ENCODE measurements at places on chromosomes 12 and 14.

DNA sequence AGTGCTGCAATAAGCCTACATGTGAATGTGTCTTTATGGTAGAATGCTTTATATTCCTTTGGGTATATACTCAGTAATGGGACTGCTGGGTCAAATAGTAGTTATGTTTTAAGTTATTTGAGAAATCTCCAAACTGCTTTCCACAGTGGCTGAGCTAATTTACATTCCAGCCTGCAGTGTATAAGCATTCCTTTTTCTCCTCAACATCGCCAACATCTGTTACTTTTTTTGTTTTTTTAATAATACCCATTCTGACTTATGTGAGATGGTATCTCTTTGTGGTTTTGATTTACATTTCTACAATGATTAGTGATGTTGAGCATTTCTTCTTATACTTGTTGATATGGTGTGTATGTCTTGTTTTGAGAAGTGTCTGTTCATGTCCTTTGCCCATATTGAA, 1186.2 kb downstream of the BCL11B start:
- no peak for DNase-seq

DNA sequence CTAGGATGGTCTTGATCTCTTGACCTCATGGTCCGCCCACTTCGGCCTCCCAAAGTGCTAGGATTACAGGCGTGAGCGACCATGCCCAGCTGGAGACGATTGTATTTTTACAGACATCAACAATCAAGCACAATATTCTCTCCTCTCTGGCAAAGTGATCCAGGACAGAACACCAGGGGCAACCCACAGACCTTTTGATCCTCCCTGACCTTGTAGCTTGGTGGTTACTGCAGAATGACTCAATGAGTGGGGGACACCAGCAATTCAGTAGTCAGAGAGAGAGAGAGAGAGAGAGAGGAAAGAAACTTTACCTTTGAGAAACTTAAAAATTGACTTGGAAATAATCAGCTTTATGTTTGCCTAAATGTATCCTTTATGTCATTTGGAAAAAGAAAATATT, 51.2 kb downstream of the DRAM1 start:
- no peak for DNase-seq

DNA sequence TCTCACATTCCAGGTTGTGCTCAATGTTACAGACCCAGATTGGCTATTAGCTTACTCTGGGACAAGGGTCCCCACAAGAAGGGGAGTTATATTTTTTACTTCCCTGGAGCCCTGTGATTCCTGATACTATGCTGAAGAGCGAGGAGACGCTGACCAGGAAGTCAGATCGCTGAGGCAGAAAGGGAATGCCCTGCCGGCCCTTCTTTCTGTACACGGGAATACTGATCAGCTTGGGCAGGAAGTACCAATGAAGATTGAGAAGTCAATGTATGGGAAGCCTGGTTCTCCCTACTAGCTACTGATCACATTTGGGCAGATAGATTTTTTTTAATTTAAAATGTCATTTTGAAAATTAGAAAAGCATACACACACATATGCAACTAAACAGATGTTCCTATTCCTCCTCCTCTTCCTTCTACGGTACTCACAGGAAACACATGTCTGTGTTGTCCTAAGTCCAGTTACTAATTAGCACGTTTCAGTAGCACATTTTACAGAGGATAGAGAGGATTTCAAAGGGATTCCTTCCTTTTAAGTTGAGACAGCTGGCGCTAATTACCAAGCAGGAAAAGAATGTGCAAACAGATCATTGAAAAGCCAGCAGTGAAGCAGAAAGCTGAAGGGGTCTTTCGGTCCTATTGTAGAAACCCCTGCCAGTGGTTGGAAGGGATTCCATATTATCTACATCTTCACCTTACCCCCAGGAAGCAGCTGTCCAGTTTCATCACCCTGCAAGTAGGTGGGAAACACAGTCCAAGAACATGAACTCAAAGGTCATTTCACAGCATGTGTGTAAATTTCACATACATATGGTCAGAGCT, 292.4 kb downstream of the DUSP6 start:
- no peak for DNase-seq

- no peak for DNase-seq
Observed at GRCh38 chr14:93431036-93431670, 414 bp downstream of the UNC79 start.

DNA sequence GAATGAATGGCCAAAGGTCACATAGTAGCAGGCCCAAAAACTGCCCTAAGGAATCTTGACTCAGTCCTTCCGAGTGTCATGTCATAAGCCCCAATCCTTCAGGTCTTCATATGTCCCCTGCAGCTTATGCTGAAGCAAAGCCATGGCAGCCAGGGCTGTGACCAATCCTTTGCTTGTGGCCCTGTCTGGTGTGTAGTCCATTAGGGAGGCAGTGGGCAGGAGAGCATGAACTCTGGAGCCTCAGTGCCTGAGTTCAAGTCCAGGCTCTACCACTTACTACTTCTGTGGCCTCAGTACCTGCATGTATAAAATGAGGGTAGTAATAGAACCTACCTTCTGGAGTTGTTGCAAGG, 20.3 kb downstream of the PLEKHG3 start:
- DNase-seq, result no peak

- no peak for DNase-seq
Observed at GRCh38 chr14:72023128-72024042, 91.2 kb downstream of the RGS6 start.

- DNase-seq, result no peak
Observed at GRCh38 chr12:125136702-125137101, 71.5 kb downstream of the AACS start.

DNA sequence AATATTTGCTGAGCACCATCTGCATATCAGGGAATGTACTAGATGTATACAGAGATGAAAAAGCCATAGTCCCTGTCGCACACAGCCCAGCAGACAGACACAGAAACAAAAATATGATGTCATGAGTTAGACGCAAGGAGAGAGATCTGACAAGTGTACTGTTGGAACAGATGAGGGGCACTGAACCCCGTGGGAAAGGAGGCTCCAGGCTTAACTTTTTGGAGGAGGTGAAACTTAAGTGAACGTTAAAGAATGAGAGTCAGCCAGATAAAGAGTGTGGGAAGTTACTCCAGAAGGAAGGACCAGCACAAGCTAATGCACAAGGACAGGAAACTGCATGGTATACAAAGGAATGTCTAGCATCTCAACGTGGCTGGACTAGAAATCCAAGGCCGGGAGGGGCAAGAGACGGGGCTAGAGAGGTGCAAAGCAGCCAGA, 2.5 kb upstream of the ACTN1 start:
- DNase-seq, result no peak

DNA sequence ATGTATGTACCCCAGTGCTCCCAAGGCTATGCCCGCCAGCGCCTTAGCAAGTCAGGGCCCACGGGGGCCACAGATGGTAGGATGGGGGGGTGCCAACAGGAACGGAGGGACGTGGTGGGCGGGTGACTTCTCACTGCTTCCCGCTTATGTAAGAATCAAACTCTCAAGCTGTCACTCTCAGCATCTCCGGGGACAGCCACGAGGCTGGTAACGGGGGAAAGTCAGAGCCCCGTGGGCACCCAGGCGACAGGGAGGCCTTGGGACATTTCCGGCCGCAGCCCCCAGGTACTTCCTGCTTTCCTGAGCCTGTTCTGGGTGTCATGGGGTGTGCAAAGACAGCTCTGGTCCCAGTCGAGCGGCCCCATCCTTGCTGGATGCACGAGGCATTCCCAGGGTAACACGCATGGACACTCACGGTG, 59.3 kb downstream of the TESC start:
- DNase-seq, result no peak

DNA sequence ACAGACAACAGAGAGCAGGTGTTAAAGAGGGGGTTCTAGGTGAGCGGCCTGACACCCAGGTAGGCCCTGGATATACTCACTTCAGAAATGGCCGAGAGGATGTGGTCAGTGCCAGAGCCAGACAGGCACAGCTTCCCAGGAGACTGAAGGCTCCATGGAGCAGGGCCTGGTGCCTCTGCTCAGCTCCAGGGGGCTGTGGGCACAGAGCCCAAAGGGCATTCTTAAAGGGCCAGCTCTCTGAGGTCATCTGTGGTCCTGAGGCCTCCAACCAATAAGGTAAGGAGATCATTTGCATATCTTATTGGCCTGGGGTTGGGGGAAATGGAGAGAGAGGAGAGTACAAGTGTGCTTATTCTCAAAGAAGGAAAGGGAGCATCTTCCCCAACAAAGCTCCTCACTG, 9.7 kb upstream of the PCK2 start:
- no peak for DNase-seq

DNA sequence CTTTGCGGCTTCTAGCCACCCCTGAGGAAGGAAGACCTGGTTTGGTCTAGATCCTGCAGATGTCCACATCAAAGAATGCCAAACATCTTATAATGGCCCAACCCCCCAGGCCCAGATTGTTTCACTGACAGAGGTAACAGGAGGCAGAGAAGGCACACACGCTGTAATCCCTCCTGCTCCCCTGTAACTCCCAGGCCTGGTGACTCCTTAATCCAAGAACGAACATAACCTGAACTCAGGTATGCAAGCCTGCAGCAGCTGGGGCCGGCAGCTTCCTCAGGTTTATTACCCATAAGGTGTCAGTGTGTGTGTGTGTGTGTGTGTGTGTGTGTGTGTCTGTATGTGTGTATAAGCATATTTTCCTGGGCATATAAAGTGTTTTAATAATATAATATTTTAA, 52.7 kb downstream of the ERH start:
- no peak for DNase-seq

GRCh38 chr12:14460212-14460841, 94.8 kb downstream of the ATF7IP start:
- no peak for DNase-seq

Data from stimulated activated naive B cell treated with anti-CD40 and anti-IgM and Interleukin-4, amounts not matched to agents 10 μg/mL and 1 μg/mL and 100 μg/mL, for 72 hours (primary cell).